Lower lobe of right lung (tissue), 2 donors: ENCODE measurements at places on chromosomes 11 and 22. TPM values are rescaled to one million over a fixed set of nuclear protein-coding genes. Genes with fewer than 3 reads are reported as not detected.

GRCh38 chr11:62472063-62472884, 53.4 kb downstream of the SCGB1A1 start:
- DNase-seq, result no peak

DNA sequence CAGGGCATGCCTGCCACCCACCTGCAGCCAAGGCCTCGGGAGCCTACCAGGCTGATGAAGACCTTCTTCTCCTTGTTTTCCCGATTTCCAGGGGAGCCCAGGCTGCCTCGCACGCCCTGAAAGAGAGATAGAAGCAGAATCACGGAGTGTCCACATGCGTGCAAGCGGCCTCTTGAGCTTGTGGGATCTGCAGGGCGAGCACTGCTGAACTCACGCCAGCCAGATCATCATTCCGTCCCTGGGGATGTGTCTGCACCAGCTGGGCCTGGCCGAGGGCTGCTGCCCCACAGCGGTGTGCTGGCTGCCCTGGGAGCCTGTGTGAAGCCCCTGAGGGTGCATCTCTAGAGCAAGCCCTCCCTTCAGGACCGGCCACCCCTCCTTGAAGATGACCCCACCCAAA, 17.9 kb downstream of the USH1C start:
- DNase-seq, result no peak

DNA sequence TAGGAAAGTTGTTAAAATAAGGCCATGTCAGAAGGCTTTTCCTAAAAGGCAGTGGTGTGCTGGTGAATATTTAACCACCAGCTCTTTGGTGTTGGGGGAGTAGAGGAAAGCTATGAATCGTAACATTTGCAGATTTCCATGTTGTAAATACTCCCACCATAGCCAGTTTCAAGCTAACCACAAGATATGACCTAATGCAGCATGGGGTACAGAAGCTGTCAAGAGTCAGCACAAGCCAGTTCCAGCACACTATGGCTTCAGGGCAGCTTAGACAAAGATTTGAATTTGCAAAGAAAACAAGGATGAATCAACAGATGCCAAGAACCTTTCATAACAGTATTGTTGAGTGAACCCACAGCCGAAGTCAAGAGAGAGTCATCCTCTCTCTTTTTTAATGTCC, 40.0 kb downstream of the COMMD9 start:
- no peak for DNase-seq

DNA sequence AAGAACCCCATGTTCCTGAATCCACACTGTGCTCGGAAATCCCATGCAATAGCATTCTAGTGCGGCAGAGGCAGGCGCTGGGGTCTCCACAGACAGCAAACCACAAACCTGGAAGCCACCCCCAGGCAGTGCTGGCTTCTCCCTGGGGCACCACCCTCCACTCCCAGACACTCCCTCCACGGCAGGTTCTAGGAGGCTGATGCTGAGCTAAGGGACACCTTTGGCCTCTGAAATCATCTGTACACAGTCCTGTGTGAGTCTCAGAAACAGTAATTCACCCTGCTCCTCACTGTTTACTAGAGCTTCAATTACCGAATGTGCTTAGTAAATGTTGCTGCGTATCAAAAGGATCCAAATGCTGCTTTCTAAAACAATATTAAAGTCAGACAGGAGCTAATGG, 129.3 kb downstream of the EFCAB6 start:
- DNase-seq, result no peak

- DNase-seq, result no peak
Observed at GRCh38 chr11:72627594-72628281, 46.5 kb downstream of the PDE2A start.

DNA sequence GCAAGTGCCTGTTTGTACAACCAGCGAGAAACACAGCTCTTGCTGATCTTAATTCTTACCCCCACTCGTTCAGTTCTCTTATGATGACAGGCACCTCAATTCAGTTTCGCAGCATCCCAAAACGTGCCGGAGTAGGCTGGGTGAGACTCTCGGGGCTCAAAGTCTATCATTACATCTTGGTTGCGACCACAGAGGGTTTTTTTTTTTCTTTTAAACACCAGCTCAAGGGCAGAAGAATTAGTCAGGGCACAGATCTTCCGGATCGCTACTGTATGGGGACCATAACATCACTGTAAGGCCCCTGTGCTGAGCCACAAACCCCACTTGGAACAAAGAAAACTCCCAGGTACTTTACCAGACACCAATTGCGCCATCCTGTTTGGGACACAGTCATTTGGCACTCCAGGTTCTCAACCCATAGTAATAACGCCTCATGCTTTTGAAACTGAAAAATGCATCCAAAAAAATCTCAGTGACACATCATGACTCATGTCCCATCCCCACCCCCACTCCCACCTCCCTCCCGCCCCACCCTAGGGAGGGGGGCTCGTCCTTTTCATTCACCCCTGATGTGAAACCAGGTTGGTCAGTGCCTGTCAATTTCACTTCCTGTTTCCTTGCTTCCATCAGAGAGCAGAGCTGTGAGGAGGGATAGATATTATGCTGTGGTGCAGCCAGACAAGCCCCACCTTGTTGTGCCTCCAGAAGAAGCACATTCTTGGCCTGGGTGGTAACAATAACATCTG, 41.0 kb upstream of the CD5 start:
- DNase-seq, result no peak

DNA sequence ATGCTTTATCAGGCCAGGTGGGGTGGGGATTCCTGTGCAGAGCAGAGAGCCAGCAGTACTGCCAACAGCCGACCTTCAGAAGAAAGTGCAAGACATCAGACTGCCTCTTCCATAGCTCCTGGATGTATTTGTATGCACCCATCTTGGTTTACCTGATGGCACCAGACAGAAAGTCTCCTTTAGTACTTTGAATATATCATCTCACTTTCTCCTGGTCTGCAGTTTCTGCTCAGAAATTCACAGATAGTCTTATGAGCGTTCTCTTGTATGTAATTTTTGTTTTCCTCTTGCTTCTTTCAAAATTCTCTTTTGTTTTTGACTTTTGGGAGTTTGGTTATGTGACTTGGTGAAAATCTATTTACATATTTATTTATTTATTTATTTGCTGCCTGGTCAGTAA, 446.4 kb upstream of the CADM1 start:
- no peak for DNase-seq

DNA sequence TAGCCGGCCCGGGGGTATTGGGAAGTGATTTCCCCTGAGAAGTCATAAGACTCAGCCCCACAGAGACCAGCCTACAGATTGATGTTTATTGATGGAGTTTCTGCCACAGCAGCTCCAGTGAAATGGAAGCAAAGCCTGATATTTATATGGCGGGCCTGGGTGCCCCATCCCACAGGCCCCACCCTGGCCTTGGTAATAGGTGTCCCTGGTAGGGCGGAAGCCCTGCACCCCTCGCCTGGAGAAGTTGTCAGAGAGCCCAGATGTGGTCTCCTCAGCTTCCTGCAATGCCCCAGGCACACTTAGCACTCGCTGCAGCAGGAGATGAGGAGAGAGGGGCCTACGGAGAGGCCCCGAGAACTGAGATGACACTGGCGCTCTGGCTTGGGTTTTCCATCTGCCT, 107.4 kb downstream of the MORC2 start:
- no peak for DNase-seq

GRCh38 chr11:64619811-64620380, 28.9 kb downstream of the SLC22A12 start:
- no peak for DNase-seq

DNA sequence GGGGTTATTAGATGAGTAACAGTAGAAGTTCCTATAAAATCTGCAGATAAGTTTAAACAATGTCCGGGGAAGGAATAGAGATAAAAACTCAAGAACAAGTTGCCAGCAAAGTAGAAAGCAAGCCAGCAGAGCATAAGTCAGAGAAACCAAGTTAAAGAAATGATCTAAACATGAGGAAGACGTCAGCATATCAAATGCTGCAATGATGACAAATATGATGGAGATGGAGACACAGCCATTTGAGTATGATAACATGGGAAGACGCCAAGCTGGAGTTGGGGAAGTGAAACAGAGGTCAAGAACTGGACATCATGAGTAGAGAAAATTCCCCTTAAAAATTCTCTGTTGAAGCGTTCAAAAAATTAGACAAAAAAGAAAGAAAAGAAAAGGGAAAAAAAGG, 571.5 kb downstream of the CNTN5 start:
- no peak for DNase-seq

- DNase-seq, result no peak
Observed at GRCh38 chr11:27649800-27650199, 50.5 kb downstream of the BDNF start.

GRCh38 chr11:128469220-128469619, 118.1 kb downstream of the ETS1 start:
- no peak for DNase-seq

DNA sequence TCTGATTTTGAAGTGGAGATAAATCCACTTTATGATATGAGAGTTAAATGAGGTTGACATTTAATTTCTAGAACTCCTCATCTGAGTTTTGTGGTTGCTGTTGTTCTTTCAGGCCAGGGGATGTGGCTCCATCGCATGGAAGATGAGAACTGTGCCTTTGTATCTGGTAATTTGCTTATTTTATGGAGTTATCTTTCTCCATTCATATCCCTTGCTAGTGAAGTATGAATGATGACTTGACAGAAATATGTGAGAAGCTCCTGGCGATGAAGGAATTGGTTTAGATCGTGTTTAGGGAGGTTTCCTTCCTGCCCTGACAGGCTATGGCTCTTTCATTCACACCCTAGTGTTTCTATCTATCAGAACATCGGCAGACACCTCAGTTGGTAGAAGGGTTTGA, 393.7 kb downstream of the ETS1 start:
- DNase-seq, result no peak

DNA sequence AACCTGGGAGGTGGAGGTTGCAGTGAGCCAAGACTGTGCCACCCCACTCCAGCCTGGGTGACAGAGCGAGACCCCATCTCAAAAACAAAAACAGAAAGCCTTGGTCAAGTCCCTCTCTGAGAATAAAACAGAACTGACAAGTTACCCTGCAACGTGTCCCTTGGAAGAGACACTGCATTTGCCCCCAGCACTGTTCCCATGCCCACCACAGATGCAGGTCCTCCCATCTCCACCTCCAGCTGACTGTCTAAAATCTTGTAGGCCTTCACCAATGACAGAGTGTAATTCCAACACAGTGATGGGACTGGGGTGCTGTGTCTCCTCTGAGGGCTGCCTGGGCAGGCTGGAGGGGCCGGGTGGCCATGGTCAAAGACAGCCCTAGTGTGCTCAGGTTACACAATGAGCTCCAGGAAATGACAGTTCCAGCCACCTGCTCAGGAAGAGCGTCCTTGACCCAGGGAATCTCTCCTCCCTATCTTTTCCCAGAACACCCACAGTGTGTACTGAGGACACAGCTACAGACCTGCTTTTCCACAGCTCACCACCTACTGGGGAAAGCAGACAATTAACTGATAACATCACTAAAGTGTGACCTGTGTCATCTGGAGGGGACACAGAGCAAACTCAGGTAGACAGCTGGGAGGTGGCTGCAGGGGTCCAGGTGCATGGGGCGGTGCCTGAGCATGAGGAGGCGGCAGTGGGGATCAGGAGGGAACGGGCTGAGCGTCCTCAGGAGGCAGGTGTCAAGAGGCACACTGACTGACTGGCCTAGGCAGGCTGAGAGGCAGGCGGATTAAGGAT, 56.4 kb downstream of the ARFGAP3 start:
- no peak for DNase-seq

- no peak for DNase-seq
Observed at GRCh38 chr11:117441146-117441975, 113.7 kb downstream of the CEP164 start.

- no peak for DNase-seq
Observed at GRCh38 chr11:47001781-47002181, 65.2 kb downstream of the CSTPP1 start.

DNA sequence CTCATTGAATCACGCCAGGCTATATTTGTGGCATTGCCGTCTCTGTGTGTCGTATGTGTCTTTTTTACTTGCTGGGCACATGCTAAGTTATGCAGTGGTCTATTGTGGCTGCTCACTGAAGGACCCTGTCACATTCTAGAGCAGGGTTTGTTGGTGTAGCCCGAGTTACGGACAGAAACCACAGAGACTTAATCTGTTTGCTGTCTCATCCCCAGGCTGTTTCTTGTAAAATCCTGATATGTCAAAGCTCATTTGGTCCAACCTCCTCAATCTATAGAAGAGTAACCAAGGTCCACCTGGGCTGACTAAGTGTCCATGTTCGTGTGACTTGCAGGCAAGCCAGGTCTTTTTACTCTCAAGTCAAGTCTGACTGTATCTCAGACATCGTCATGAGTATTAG, 5.0 kb downstream of the DPF2 start:
- no peak for DNase-seq

GRCh38 chr11:66546368-66546965, at the start of gene ACTN3:
ACTN3 (plus strand) TSS chr11:66546903; CDS start chr11:66546938, 35 bp downstream.
- no peak for DNase-seq

GRCh38 chr11:86741839-86742805, 58.2 kb upstream of the PRSS23 start:
- no peak for DNase-seq

DNA sequence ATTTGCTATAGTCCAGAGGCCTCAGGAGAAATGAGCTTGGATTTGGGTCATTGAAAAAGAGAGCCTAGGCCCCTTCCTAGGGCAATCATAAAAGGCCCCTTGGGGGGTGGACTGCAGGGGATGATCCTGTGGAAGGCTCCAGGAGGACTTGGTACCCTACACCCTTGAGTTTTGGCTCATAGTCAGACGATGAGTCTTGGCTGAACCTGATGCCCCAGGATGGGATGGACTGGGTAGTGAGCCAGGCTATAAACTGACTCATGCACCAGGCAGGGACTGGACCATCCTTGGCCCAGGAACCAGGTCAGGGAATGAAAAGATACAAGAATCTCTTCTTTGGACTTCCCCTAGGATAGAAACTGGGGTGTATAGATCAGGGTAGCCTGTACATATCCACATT, 54.2 kb downstream of the NAV2 start:
- no peak for DNase-seq

DNA sequence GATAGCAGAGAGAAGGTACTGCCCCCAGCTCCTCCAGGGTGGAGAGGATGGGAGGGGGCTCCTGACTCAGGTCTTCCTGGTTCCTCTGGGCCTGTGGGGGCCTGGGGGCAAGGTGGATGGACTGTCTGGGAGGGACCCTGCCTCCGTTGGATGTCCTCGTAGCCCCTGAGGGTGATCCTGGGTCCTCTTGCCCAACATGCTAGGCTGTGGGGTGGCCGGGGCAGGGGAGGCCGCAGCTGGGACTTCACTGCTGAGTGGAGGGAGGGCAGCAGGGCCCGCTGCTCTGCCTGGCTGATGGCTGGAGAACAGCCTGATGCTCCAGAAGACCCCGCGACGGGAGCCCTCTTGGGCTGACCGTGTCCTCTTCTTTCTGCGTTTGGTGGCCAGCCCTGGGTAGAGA, 13.4 kb downstream of the FRMD8 start:
- DNase-seq, result no peak

- no peak for DNase-seq
Observed at GRCh38 chr22:29520851-29521250, 32.7 kb downstream of the THOC5 start.

MS4A6A gene
- 176 TPM for total RNA-seq

TUB gene
- 5.2 TPM for total RNA-seq

FAM227A gene
- 3.4 TPM for total RNA-seq

KCNQ1OT1 gene
- total RNA-seq, result 1.6 TPM
